ENCODE measurements at places on chromosomes 16 and 17.

DNA sequence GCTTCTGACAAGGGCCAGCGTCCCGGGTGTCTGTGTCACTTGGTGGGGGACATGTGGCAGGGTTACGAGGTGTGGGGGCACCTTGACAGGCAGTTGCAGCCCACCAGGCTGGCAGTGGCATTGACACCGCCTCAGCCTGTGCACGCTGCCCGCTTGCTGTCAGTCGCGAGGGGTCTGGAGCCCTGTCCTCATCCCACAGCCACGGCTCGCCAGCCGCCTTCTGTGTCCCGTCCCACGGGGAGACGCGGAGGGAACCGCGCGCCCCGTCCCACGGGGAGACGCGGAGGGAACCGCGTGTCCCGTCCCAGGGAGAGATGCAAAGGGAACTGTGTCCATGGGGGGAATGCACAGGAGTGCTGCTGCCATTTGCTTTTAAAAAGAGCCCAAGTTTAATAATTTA, 3.5 kb downstream of the PABPN1L start:
- peaks cover 36% of the 10 kb centered on the region for H3K36me3 ChIP-seq
- peaks cover 16% of the 10 kb centered on the region for H3K4me1 ChIP-seq
- no peak overlapping the region for H3K27ac ChIP-seq
- no peak overlapping the region for H3K4me3 ChIP-seq
- no peaks in the 10 kb centered on the region for H3K27me3 ChIP-seq
- DNase-seq = no peak

DNA sequence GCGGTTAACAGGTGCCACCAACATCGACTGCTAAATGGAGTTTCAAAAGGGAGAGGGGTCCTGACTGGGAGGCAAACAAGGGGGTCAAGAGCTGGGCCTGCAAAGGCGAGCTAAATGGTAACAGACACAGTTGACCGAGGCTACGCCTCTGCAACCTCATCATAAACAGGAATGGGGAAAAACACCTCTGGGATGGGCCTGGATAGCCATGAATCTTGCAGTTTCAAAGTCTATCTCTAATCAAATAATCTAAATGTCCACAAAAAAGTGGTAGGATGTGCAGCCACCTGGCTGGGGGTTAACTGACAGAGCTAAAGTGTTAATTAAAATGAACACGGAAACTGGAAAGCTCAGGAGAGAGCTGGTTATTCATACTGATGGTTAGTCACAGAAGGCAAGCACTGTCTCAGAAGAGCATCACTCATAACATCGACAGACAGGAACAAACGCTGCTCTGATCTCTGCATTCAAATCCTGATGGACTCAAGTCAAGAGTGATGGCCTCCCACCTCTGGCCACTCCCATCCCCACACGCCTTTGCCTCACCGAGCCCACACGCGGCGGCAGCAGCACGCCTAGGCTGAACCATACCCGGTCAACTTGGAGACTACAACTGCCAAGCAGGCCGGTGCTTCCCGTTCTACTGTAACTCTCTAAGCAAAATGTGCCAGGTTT, 56.3 kb downstream of the CREBBP start:
- H3K4me1 ChIP-seq = peaks cover 86% of the 10 kb centered on the region
- no peaks in the 10 kb centered on the region for H3K27me3 ChIP-seq
- no peak overlapping the region for H3K4me3 ChIP-seq
- H3K27ac ChIP-seq = no peak overlapping the region
- H3K36me3 ChIP-seq = no peaks in the 10 kb centered on the region

- H3K27me3 ChIP-seq = no peaks in the 10 kb centered on the region
- H3K4me3 ChIP-seq = no peak overlapping the region
- DNase-seq = no peak
- H3K4me1 ChIP-seq = no peaks in the 10 kb centered on the region
- no peak overlapping the region for H3K27ac ChIP-seq
Observed at GRCh38 chr16:50516890-50517289, 31.3 kb upstream of the NKD1 start.

- peaks cover 22% of the 10 kb centered on the region for H3K36me3 ChIP-seq
- H3K27ac ChIP-seq = no peak overlapping the region
- no peak for DNase-seq
- no peak overlapping the region for H3K4me3 ChIP-seq
- peaks cover 71% of the 10 kb centered on the region for H3K4me1 ChIP-seq
Observed at GRCh38 chr17:65052585-65052984, 4.0 kb downstream of the GNA13 start.

- no peak overlapping the region for H3K4me3 ChIP-seq
- H3K27me3 ChIP-seq = no peaks in the 10 kb centered on the region
- DNase-seq = no peak
- no peak overlapping the region for H3K27ac ChIP-seq
Observed at GRCh38 chr17:57595947-57596695, 149.0 kb downstream of the CCDC182 start.
